ENCODE measurements at places on chromosomes 16 and 17.

DNA sequence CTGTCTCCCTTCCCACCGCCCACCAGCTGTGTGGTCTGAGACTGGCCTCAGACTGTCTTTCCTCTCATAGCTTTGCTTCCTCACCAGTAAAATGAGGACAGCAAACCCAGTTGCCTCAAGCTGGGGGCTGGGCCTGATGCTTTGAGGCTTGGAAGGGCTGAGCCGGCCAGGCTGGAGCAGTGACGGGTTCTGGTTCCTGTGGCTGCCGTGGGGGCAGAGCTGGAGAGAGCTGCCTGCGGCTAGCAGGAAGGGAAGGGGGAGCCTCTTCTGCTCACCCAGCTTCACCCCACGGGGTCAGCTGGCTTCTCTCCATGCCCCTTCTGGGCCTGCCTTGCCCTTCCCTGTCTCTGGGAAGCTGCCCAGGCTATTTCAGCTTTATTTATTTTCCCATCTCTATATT lies 23.7 kb downstream of the LASP1 start:
- no peak for DNase-seq

GRCh38 chr16:11342021-11342855 lies 3.0 kb upstream of the RMI2 start:
- no peak for DNase-seq

- no peak for DNase-seq
These were observed 62.3 kb downstream of the ZDHHC7 start for GRCh38 chr16:84948851-84949610.

- no peak for DNase-seq
These were observed 166.0 kb upstream of the CDH13 start for GRCh38 chr16:82460766-82461165.

DNA sequence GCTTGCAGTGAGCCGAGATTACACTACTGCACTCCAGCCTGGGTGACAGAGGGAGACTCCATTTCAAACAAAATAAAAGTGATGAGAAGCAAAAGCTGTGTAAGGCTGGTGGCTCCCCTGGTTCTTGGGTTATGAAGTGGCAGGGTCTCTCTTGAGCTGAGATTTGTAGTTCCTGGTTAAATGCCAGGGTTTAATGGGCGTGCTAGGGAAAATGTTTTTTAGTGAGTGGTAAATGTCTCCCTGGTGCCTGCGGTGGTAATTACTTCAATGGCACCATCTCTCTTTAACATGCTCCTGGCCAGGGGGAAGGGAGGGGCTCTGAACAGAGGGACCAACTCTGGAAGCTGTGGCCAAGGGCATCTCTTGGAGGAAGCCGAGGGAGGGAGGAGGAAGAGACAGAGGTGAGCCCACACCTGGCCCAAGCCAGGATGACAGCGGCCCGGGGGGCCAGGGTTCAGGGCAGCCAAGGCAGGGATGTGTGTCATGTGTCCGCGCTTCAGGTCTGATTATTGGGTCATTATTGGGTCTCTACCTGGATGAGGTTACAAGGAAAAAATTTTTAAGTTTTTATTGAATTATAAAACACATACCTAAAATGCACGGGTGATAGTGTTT lies 17.8 kb upstream of the RPL38 start:
- DNase-seq: no peak
